Left lung (tissue), 14 donors: ENCODE measurements at places on chromosomes 1 and 21. TPM values are rescaled to one million over a fixed set of nuclear protein-coding genes. Genes with fewer than 3 reads are reported as not detected.

ATP1A1 gene
- total RNA-seq, result 686 TPM

- no peak for DNase-seq
- H3K4me3 ChIP-seq, result no peak overlapping the region
- no peak overlapping the region for H3K27ac ChIP-seq
- no peaks in the 10 kb centered on the region for H3K27me3 ChIP-seq
- no peaks in the 10 kb centered on the region for H3K36me3 ChIP-seq
These were observed 233.5 kb upstream of the NRIP1 start for GRCh38 chr21:15298306-15298705.

RHOU gene
- 18.7 TPM for total RNA-seq

DNA sequence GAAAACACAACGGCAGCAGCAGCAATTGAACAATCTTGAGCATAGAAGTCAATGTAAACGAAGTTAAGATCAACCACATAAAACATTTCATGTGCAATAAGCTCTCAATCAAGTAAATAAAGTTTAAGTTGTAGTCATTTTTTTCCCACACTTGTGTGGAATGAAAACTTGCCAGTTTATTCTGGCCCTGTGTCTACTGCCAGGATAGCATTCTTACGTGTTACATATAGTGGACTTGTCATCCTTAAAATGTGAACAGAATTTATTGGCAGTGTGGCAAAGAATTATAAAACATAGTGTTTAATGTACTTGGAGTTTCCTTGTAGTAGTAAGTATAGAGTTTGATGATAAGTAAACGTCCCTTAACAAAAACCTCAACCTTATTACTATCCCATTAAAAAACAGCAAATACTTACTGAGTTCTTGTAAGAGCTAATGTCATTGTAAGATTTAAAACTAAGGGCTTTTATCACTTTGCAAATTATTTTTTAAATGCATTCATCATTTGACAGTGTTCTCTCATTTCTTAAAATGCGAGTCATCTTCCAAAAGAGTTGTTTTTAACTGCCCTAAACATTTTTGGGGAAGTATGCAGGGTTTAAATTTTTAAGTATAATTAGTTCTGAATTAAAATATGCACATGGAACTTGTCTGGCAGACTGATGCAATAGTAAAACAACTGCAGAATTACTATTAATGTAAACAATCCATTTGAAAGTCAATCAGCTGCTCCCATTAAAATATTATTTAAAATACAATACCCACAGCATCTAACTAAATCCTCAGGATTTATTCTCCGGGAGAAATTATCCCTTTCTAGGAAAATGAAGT, 7.9 kb downstream of the COX20 start:
- H3K4me3 ChIP-seq, result no peak overlapping the region
- no peak for DNase-seq
- H3K4me1 ChIP-seq, result peaks cover 38% of the 10 kb centered on the region
- no peaks in the 10 kb centered on the region for H3K27me3 ChIP-seq
- H3K36me3 ChIP-seq, result peaks cover 99% of the 10 kb centered on the region
- no peak overlapping the region for H3K27ac ChIP-seq

DNA sequence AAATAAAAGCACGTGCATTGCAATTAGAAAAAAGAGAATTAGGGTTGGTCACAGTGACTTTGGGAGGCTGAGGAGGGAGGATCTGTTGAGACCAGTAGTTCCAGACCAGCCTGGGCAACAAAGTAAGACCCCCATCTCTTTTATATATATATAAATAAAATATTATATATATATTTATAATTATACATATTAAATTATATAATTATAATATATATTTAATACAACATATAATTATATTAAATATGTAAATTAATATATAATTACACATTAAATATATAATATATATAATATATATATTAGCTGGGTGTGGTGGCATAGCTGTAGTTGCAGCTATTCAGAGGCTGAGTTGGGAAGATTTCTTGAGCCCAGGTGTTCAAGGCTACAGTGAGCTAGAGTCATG, 23.2 kb downstream of the TMEM200B start:
- H3K27me3 ChIP-seq, result no peaks in the 10 kb centered on the region
- H3K27ac ChIP-seq, result no peak overlapping the region
- H3K36me3 ChIP-seq, result peaks cover 41% of the 10 kb centered on the region

C1QTNF12 gene
- total RNA-seq, result 1.2 TPM

- peaks cover 20% of the 10 kb centered on the region for H3K4me1 ChIP-seq
- no peak overlapping the region for H3K4me3 ChIP-seq
- H3K27me3 ChIP-seq, result no peaks in the 10 kb centered on the region
- H3K27ac ChIP-seq, result no peak overlapping the region
These were observed 7.1 kb downstream of the PADI1 start for GRCh38 chr1:17212009-17212408.

GRCh38 chr1:109749221-109749620, 8.4 kb upstream of the GSTM3 start:
- H3K27me3 ChIP-seq, result no peaks in the 10 kb centered on the region
- no peaks in the 10 kb centered on the region for H3K36me3 ChIP-seq
- H3K27ac ChIP-seq, result no peak overlapping the region
- no peak for DNase-seq
- H3K4me1 ChIP-seq, result no peaks in the 10 kb centered on the region

DNA sequence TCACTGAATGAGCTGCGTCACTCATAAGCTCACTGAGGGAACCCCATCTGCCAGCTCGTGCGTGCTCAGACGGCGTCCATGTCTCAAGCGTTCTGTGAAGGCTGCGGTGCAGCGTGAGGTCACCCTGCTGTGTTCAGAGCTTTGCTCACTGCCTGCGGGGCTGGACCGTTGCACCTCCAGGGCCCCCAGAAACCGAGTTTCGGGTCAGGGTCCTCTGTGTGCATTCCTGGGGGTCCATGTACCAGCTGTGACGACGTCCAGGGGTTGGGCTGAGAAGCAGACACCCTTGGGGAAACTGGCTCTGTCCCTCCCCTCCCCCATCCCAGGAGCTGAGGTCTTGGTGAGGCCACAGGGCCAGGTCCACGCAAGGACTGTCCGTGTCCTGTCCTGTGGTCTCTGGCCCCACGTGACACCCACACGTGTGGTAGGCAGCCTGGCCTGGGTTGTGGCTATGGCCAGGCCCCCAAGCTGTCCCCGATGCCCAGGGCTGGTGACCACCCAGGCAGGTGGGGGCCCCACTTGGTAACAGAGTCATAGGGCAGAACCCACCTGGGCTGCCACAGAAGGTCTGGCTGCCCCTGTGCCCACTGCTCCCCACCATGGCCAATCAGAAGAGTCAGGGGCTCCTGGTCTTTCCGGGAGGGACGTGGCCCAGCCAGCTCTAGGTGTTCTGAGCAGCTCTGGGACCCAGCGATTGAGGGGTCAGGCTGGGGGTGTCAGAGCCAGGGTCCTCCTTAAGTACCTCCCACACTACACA, 24.4 kb downstream of the FTCD start:
- H3K27ac ChIP-seq, result no peak overlapping the region
- H3K4me1 ChIP-seq, result no peaks in the 10 kb centered on the region
- no peak for DNase-seq
- H3K36me3 ChIP-seq, result no peaks in the 10 kb centered on the region
- H3K27me3 ChIP-seq, result no peaks in the 10 kb centered on the region

OLFML3 gene
- 53.8 TPM for total RNA-seq

NBPF10 gene
- total RNA-seq, result 3.7 TPM

DNA sequence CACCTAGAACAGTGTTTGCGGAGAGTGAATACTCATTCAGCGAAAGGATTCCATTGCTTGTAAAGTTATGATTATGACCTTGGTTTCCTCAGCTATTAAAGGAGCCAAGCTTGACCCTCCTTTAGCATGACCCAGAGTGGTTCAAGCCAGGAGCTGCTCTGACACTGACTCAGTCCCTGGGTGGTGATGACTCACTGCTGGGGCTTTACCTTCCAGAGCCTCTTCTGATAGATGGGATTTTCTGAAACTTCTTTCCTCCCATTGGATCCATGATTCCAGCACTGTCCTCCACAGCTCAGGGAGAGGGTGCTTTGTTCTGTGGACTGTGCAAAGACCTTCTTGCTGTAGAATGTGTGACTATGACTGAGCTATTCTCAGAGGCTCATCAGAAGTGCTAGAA, 77.4 kb downstream of the S1PR1 start:
- no peaks in the 10 kb centered on the region for H3K27me3 ChIP-seq
- H3K36me3 ChIP-seq, result no peaks in the 10 kb centered on the region
- no peak overlapping the region for H3K27ac ChIP-seq
- DNase-seq, result no peak
- no peak overlapping the region for H3K4me3 ChIP-seq

DNA sequence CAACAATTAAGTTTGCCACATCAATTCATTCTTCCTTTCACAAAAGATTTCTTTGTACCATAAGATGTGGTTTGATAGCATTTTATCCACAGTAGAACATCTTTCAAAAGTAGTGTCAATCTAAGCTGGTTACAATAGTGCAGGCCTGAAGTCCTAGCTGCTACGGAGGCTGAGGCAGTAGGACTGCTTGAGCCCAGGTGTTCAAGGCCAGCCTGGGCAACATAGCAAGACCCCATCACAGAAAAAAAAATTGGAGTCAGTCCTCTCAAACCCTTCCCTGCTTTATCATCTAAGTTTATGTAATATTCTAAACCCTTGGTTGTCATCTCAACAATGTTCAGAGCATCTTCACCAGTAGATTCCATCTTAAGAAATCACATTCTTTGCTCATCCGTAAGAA, 31.7 kb downstream of the DENND1B start:
- H3K36me3 ChIP-seq, result no peaks in the 10 kb centered on the region
- H3K4me3 ChIP-seq, result no peak overlapping the region
- peaks cover under 1% of the 10 kb centered on the region for H3K4me1 ChIP-seq
- no peaks in the 10 kb centered on the region for H3K27me3 ChIP-seq
- no peak overlapping the region for H3K27ac ChIP-seq

GRCh38 chr1:15174615-15174983, 21.1 kb downstream of the TMEM51 start:
- peaks cover 46% of the 10 kb centered on the region for H3K4me1 ChIP-seq
- H3K36me3 ChIP-seq, result no peaks in the 10 kb centered on the region
- no peaks in the 10 kb centered on the region for H3K27me3 ChIP-seq
- no peak overlapping the region for H3K27ac ChIP-seq
- no peak overlapping the region for H3K4me3 ChIP-seq

LMX1A gene
- total RNA-seq, result not detected

RLF gene
- total RNA-seq, result 12.7 TPM

C1orf141 gene
- total RNA-seq, result not detected

AKIRIN1 gene
- 47.5 TPM for total RNA-seq

DNA sequence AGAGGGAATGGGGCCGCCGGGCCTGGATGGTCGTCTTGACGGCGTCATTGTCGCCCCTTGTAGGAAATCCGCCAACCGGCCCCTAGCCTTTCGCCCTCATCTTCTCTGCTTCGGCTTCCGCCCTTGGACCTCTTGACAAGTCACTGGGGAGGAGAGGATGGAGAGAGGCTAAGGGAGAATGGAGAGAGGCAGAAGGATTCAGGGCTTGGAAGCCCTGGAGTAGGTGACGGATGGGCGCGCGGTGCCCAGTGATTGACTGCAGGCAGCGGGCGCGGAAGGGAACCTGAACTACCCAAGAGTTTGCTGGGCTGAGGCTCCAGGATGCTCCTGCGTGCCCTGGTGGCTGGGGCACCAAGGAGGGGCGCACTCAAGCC, 651 bp downstream of the PDE4B start:
- H3K4me3 ChIP-seq, result peak overlapping the region; percentile 26
- DNase-seq, result no peak
- H3K4me1 ChIP-seq, result peaks cover 20% of the 10 kb centered on the region
- no peaks in the 10 kb centered on the region for H3K36me3 ChIP-seq
- H3K27me3 ChIP-seq, result peaks cover 58% of the 10 kb centered on the region
- no peak overlapping the region for H3K27ac ChIP-seq

- H3K36me3 ChIP-seq, result no peaks in the 10 kb centered on the region
- no peak overlapping the region for H3K4me3 ChIP-seq
- no peak for DNase-seq
- H3K4me1 ChIP-seq, result no peaks in the 10 kb centered on the region
- H3K27me3 ChIP-seq, result no peaks in the 10 kb centered on the region
These were observed 26.3 kb downstream of the CAPN9 start for GRCh38 chr1:230773396-230774033.

GRCh38 chr1:226710501-226710900, 28.6 kb downstream of the ITPKB start:
- no peaks in the 10 kb centered on the region for H3K36me3 ChIP-seq
- no peak for DNase-seq
- H3K4me1 ChIP-seq, result peaks cover 54% of the 10 kb centered on the region
- no peak overlapping the region for H3K4me3 ChIP-seq
- H3K27me3 ChIP-seq, result no peaks in the 10 kb centered on the region

DNA sequence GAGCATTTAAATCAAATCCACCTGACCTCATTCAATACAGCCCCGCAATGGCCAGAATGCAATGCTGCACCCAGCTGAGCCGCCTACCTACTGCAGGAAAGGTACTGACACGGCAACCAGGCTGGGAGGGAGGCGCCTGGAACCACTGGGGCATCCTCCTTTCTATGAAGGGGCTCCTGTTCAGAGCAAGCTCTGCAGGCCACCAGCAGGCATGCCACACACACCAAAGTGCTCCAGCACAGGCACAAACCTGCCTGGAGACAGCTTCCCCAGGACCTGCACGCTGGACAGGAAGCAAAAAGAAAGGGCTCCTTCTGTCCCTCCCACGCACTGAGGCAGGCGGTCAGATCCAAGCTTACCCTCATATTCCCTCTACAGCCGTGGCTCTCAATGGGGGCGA, 21.2 kb downstream of the CTNNBIP1 start:
- H3K27ac ChIP-seq, result peak overlapping the region; percentile 49
- no peaks in the 10 kb centered on the region for H3K27me3 ChIP-seq
- DNase-seq, result no peak
- no peak overlapping the region for H3K4me3 ChIP-seq
- H3K4me1 ChIP-seq, result peaks cover 22% of the 10 kb centered on the region
- peaks cover 10% of the 10 kb centered on the region for H3K36me3 ChIP-seq

DNA sequence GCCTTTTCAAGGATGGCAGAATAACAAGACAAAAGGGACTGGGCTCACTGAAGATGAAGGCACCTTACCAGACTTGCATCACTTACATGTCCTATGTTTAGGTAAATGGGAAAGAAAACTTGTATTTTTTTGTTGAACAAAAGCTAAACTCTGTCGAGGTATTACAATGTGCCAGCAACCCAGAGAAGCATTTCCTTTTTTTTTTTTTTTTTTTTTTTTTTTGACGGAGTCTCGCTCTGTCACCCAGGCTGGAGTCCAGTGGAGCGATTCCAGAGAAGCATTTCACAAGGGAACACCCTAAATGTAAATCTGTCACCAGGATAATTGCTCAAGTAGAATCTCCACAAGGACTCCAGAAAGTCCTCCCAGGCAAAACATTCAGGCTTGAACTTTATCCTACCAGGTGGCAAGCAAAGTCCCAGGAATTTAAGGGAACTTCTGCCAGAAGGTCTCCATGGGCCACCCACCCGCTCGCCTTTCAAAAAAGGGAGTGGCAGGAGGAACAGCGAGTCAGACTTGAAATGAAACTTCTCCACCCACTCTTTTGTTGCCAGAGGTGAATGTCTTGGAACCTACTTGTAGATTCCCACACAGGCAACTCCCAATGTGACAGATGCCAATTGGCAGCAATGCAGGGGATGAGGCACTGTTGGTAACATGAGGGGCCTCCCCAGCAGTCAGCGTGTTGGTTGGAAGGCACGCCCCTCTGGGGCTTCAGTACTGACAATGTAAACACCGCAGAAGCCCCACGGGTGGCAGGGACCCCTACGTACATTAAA, 125.0 kb downstream of the TIAM1 start:
- H3K4me1 ChIP-seq, result no peaks in the 10 kb centered on the region
- H3K36me3 ChIP-seq, result no peaks in the 10 kb centered on the region
- no peak overlapping the region for H3K27ac ChIP-seq
- DNase-seq, result peak; percentile 47
- H3K4me3 ChIP-seq, result no peak overlapping the region

GRCh38 chr1:198259333-198260074, 102.7 kb downstream of the NEK7 start:
- H3K4me3 ChIP-seq, result no peak overlapping the region
- no peaks in the 10 kb centered on the region for H3K27me3 ChIP-seq
- H3K36me3 ChIP-seq, result no peaks in the 10 kb centered on the region

LRRC53 gene
- not detected for total RNA-seq
